ENCODE measurements at places on chromosomes 11 and 22. TPM values are rescaled to one million over a fixed set of nuclear protein-coding genes. Genes with fewer than 3 reads are reported as not detected.

SCUBE1 gene
- 8.7 TPM for polyA plus RNA-seq

CD3E gene
- polyA plus RNA-seq, result 0.22 TPM

DNAJB7 gene
- polyA plus RNA-seq, result 1.0 TPM

ZNF280B gene
- 5.6 TPM for polyA plus RNA-seq

LMNTD2 gene
- 2.5 TPM for polyA plus RNA-seq

SCYL1 gene
- 59.5 TPM for polyA plus RNA-seq

PACS1 gene
- 61.5 TPM for polyA plus RNA-seq

CD3D gene
- polyA plus RNA-seq, result 0.50 TPM

ASCL2 gene
- 1.7 TPM for polyA plus RNA-seq

TRIM34 gene
- 11.7 TPM for polyA plus RNA-seq

- no peak for DNase-seq
These were observed 11.4 kb upstream of the ANKK1 start for GRCh38 chr11:113376156-113376555.

- no peak for DNase-seq
These were observed 29.8 kb downstream of the SREBF2 start for GRCh38 chr22:41862530-41863266.

- no peak for DNase-seq
These were observed 14.2 kb downstream of the PEX26 start for GRCh38 chr22:18091916-18092526.

GRCh38 chr22:35525687-35526332 is 14.8 kb upstream of the RASD2 start:
- no peak for DNase-seq

DNA sequence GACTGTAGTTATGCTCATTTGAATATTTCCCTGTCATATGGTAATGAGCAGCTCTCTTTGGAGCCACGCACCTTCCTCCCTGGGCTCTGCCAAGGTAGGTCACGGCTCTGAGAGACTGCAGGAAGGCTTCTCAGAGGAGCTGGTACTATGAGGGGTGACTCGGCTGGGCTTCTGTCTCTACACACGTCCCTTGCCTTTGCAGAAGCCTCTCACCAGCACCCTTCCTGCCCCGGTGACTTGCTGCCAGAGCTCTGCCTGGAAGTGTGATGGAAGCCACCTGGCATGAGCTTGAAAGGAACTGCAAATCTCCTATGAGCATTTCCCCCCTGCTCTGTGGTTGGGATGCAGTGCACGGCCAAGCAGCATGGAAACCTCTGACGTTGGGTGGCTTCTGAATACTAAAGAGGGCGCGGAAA is 74.2 kb downstream of the KIRREL3 start:
- peak; percentile 22 for DNase-seq

- DNase-seq, result no peak
These were observed 861 bp upstream of the ZNRF3 start for GRCh38 chr22:28882545-28882877.

- DNase-seq, result no peak
These were observed 99.1 kb downstream of the XRRA1 start for GRCh38 chr11:74849525-74850391.

- DNase-seq, result no peak
These were observed 124.2 kb downstream of the KCNQ1OT1 start for GRCh38 chr11:2575591-2576051.

DNA sequence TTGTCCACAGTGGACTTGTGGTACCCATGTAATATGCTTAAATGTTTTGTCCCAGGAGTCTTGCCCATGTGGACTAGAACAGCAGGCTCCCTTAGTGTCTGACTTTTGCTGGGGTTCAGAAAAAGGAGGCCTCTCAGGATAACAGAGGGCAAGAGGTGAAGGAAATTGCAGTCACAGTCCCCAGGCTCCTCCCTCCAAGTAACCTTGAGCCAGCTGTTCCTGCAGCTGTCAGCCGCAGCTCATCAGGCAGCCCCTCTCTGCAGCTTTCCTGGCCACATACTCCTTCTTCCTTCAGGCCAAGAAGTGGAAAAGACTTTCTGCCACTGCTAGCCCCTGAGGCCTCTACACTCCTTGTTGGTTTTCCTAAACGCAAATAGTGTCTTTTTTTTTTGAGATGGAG is 6.3 kb upstream of the MYO18B start:
- DNase-seq, result no peak

- no peak for DNase-seq
These were observed 146.8 kb downstream of the MN1 start for GRCh38 chr22:27654546-27655445.

GRCh38 chr11:78651923-78652842 is 77.5 kb upstream of the NARS2 start:
- no peak for DNase-seq

DNA sequence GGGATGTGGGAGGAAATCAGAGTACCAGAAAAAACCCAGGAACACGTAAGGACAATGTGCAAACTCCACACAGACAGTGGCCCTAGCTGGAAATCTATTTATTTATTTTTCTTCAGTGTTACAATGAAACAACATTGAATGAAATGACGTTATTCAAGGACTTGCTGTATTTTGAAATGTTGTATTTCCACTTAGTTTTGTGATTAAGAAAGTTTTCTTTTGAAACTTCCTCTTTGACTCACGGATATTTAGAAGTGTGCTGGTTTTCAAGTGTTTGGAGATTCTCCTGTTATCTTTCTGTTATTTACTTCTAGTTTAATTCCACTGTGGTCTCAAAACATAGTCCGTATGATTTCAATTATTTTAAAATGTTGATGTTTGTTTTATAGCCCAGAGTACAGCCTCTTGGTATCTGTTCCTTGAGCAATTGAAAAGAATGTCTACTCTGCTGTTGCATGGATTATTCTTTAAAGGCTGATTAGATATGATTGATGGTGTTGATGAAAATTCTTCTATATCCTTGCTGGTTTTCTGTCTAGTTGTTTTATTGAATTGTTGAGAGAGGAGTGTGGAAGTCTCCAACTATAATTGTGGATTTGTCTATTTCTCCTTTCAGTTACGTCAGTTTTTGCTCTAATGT is 141.0 kb downstream of the ARHGAP20 start:
- no peak for DNase-seq

- DNase-seq, result no peak
These were observed 15.0 kb downstream of the USH1C start for GRCh38 chr11:17528906-17529843.

- DNase-seq, result no peak
These were observed 70.1 kb downstream of the PDE3B start for GRCh38 chr11:14713496-14714244.

DNA sequence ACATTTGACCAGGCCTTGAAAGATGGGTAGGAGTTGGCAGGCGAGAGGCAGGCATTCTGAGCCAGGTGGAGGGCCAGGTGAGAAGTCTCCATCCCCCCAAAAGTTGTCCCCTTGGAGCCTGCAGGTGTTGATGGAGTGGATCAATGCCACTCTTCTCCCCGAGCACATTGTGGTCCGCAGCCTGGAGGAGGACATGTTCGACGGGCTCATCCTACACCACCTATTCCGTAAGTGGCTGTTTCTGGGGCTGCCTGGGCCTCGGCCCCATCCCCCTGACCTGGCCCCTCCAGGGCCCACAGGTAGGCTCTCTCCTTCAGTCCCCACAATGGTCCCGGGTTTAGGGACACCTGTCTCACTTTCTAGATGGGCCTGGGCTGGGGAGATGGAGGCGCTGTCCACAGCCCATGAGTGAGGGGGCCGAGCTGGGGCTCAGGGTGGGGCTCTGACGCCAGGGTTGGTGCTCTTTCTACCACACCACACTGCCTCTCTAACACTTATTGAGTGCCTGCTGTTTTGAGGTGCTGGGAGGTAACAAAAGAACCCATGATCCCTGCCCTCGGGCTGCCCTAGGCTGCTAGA is 7.0 kb downstream of the PARVG start:
- no peak for DNase-seq

- no peak for DNase-seq
These were observed 72.1 kb upstream of the BMAL1 start for GRCh38 chr11:13205486-13205885.

GRCh38 chr11:12685229-12685628 is 11.0 kb downstream of the TEAD1 start:
- DNase-seq, result no peak

- DNase-seq, result no peak
These were observed 154.4 kb downstream of the SBF2 start for GRCh38 chr11:10139656-10140055.

DNA sequence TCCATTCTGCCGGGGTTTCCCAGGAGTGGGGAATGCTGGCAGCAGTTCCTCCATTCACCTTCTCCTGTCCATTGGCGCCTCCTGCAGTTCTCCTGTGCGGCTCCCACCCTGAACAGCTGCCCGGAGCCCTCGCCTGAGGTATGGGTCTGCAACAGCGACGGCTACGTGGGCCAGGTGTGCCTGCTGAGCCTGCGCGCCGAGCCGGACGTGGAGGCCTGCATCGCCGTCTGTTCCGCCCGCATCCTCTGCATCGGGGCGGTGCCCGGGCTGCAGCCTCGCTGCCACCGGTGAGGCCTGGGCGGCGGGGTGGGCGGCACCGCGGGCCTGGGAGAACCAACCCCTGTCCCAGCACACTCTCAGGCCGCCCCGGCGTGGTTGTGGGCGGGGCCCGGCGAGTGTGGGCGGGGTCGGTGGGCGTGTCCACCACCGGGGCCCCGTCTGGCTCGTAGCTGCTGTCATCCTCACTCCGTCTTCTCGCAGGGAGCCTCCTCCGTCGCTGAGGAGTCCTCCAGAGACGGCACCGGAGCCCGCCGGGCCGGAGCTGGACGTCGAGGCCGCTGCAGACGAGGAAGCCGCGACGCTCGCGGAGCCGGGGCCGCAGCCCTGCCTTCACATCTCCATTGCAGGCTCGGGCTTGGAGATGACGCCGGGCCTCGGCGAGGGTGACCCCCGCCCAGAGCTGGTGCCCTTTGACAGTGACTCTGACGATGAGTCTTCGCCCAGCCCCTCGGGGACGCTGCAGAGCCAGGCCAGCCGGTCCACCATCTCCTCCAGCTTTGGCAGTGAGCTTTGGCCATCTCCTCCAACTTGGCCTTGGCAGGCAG is 14.0 kb upstream of the RELT start:
- no peak for DNase-seq

DNA sequence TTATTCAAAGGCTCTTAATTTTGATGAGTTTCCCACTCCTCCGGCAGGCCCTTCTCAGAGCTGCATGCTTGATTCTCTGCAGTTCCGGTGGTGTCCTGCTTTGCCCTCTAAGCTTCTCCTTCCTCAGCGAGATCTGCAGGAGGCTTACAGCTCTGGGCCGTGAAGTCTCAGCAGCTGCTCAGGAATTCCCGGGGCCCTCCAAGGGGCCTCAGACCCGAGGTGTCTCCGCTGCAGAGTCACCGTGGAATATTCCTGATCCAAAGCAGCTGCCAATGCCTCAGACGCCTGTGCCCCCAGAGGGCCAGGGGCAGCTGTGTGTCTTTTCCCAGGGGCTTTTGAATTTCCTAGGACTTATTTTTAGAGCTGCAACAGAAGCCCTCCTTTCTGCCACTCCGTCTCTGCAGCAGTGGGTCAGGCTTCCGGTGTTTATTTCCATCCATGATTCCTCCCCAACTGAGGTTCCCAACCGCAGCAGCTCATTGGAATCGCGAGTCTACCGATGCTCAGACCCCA is 37.2 kb downstream of the RPS6KA4 start:
- no peak for DNase-seq
